ENCODE measurements at places on chromosomes 4 and X.

DNA sequence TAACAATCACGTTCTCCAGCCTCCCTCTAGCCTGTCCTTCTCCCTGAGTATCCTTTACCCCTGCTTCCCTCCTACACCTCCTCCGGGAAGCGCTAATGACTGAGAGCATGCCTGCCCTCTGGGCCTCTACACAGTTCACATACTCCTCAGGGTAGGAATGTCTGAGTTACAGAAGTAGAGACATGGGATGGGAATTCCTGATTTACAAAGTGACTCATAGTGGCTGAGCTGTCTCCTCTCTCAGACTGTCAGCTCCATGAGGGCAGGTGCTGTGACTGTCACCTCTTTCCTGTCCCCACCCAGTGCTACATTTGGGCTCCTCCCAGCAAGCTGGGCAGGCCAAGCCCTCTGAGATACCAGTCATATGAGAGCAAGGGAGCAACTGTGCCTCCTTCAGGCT is 2.6 kb downstream of the LAS1L start:
- no peak for DNase-seq

- DNase-seq = peak; percentile 70
Measured at GRCh38 chr4:184805462-184806228, 20.1 kb downstream of the ACSL1 start.

DNA sequence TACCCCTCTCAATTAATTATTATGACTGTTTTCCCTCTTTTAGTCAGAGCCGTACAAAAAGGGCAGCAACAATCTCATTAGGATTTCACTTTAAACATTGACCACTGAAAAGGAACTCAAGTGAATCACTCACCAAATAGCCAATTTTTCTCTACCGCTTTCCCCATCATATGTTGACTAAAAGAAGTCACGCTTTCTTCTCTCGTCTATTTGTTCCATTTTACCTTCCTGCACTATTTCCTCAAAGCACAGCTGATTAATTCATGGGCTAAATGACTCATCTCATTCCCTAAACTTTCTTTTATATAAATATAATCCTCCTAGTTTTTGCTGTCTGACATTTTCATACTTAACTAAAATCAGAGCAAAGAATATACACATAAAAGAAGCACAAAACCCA is 8.2 kb downstream of the MID1 start:
- DNase-seq = no peak

DNA sequence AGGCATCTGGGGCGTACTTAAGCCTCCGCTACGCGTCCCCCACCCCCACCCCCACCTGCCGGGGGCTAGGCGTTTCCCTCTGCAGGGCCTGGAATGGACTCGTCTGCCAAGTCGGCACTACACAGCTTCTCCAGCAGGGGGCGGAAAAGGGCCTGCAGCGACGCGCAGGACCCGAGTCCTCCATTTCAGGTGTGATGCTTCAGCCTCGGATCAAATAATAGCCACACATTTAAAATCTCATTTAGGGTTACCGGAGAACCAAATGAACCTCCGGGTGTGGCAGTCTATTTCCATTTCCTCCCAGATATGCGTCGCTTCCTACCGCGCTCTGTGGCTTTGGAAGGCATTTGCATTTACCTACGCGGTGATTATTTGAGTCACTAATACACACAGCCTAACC is 2.9 kb downstream of the PAK3 start:
- peak; percentile 15 for DNase-seq

DNA sequence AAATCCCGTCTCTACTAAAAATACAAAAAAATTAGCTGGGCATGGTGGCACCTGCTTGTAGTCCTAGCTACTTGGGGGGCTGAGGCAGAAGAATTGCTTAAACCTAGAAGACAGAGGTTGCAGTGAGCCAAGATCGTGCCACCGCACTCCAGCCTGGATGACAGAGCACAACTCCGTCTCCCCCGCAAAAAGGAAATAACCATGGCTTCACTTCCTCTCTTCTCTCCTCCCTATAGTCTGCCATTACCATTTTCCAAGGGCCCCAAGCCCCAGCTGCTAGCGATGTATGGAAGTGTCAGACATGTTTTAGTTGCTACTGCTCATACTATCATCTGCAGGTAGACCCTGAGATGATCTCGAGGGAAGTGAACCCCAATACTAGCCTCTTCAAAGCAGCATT is 177.3 kb upstream of the FAM9B start:
- DNase-seq = no peak
